ENCODE measurements at places on chromosomes 1 and 21. TPM values are rescaled to one million over a fixed set of nuclear protein-coding genes. Genes with fewer than 3 reads are reported as not detected.

The FCGR2B gene
- total RNA-seq = not detected

The S100A14 gene
- not detected for total RNA-seq

The CACHD1 gene
- total RNA-seq = 48.6 TPM

The GBP6 gene
- total RNA-seq = 0.26 TPM

The CASQ1 gene
- total RNA-seq = not detected

Data from endothelial cell (in vitro differentiated cells).